Activated T-cell treated with anti-CD3 and anti-CD28 coated beads, Interleukin-2, amount 50 U/mL, for 4 hours (primary cell): ENCODE measurements at places on chromosomes 3 and 15. TPM values are rescaled to one million over a fixed set of nuclear protein-coding genes. Genes with fewer than 3 reads are reported as not detected.

DNA sequence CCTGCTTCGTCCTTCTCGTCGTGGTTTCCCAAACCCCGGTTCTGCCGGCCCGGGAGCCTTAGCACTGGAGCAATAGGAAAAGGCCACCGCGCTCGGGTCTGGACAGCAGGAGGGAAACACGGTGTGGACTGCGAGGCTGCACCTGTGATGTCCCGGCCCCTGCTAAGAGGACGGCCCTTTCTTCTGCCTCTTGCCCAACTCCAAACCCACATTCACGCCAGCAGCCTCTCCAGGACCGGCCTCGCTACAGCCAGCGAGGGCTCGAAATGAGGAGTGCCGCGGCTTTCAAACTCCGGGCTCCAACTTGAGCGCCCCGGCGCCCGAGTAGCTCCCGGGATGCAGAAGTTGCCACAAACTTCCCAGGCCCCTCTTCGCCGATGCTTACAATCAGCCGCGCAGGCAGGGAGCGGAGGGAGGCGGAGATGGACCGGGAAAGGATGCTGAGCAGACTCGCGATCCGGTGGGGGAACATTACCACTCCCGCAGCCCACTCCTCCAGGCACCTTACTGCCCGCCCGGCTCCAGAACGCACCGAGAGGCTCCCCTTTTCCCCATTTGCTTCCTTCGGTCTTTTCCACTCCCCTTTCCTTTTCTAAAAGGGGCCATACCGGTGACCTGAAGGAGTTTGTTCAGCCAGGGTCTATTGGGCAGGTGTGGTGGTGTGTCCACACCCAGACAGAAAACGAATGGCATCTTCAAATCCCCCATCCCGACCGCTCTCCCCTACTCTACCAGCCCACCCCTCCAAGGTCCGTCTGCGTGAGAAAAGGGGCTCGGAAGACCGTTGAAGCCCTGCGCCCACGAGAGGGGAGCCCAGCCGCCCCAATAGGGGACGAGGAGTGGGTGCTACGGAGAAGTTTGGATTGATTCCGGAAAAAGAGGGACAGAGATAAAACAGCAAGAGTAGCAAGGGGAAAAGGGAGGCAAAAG lies 18.8 kb upstream of the SATB1 start:
- DNase-seq, result peak; percentile 11

DNA sequence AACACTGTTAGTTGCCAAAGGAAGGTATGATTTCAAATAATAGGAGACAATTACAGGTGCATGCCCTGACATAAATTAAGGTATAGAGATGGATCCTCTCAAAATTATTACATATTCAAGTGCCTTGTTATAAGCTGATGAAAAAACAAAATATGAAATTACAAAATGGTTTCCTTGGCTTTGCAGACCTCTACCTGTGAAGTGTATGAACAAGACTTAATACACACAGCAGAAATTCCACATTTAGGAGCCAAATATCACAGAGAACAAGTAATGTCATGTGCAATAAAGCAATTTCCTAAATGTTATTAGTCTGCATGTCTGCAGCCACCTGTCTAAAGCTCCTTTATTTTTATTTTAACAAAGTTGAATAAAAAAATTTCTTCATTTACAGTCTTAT lies 151.5 kb downstream of the ALCAM start:
- DNase-seq, result no peak

DNA sequence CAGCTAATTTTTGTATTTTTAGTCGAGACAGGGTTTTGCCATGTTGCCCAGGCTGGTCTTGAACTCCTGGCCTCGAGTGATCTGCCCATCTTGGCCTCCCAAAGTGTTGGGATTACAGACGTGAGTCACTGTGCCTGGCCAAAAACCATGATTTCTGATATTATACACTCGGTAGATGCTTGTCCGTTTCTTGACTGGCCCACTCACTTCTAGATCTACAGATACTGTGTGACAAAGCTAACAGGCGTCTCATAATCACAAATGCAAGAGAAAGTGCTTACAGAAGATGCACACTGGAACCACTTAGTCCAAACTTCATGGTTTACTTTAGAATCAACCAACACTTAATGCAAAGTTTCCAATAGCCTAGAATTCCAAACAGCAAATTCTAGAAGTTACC lies 8.4 kb downstream of the PROK2 start:
- no peak for DNase-seq

DNA sequence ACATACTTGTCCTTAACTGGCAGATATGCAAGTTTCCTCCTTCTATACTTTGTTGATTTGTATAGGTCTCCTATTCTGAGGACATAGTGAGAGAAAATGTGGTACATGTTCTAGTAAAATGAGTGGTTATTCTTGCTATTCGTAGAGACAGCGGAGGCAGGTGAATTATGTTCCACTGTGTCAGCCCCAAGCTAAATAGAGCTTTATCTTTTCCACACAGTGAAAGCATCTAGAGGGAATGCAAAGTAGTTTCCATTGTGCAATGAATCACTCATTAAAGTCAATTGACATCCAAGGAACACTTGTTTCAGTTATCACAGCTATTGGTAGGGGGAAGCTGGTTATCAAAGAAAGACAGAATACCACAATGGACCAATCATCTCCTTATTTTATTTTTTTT lies 262.4 kb downstream of the NLGN1 start:
- DNase-seq, result no peak

GRCh38 chr3:196559826-196560225 lies 8.5 kb downstream of the WDR53 start:
- DNase-seq, result no peak

DNA sequence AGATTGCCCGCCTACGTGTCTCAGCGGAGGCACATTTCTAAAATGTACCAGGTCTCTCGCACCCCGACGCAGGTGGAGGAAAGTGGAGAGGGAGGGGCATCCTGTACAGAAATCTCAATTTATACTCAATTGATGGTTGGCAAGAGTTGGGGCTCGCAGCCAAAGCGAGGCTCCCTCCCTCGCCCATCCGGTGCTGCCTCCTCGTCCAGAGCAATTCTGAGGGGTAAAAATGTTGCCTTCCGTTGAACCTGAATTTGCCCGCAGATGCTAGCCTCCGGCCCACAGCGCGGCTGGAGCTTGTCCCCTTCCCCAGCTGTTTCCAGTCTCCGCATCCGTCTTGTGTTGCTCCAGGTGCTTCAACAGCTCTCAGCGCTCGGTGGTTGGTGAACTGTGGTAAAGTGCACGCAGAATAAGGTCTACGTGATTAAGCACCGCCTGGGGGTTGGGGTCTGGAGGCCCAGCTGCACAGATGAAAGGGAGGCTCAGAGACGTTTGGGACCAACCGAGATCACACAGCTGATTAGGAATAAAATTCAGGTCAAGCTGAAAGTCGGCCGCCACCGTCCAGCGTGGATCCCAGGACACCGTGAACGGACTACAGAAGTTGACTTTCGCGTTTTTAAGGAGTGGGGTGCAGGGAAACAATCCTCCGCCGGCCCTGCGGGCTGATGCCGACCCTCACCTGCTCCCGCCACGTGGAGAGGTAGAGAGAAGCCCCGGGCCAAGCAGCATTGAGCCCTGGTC lies 846 bp upstream of the POLG start:
- no peak for DNase-seq

DNA sequence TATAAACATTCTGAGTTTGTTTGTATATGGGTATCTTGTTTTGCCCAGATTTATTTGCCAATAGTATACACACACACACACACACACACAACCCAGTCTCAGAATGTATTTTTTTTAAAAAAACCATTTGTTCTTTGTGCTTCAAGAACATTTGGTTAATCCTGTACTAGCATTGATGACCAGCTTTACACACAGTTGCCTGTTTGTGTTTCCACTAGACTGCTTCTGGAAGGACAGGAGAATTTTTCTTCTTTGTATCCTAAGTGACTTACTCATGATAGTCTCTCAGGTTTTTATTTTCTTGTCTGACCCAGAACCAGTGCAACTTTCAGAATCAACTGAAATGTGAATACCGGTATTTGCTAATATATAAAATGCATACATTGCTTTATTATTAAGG lies 40.5 kb downstream of the U2SURP start:
- DNase-seq, result no peak

DNA sequence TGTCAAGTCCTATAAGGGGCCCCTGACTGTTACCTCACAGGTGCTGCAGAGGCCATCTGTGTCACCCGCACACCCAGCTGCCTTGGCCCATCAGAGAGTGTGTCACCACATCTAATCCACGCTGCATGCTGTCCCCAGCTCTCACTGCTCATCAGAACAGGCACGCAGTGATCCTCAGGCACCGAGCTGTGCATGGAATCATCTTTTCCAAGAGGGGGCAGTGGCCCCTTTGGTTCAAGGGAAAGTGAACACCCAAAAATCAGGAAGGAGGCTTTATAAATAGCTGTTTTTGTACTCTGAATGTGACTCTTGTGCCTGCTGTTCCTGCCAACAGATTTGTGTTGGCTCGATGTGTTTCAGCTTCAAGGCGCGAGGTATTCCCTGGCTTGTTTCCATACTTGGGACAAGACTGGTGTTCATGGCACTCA lies 110.3 kb upstream of the ETV5 start:
- no peak for DNase-seq

DNA sequence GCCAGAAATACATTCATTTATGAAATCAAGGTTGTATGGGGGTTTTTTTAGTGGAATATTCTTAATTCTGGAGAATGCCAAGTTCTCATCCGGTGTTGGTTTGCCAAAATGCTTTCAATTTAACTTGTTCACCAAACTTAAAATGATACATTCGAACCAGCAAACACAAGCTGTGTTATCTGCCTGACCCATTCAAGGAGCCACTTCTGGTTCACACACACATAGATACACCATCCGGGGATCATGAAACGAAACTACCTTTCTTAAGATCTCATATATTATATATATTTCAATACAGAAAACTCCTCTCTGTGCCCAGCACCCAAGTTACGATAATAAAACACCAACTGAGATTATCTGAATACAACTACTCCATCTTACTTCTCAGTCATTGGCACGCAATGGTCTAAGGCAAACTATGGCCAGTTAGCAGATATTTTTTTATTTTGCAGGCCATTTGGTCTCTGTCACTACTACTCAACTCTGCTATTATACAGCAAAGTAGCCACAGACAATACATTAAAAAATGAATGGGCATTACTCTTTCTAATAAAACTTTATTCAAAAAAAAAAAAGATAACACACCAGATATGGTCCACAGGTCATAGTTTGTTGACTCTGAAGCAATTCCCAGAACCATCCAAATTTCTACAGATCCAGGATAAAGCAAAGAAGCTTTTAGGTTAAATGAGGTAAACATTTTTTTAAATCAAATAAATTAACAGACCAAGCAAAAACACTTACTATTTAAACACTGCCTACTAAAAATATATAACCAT lies 89.6 kb downstream of the TBL1XR1 start:
- DNase-seq, result no peak

DNA sequence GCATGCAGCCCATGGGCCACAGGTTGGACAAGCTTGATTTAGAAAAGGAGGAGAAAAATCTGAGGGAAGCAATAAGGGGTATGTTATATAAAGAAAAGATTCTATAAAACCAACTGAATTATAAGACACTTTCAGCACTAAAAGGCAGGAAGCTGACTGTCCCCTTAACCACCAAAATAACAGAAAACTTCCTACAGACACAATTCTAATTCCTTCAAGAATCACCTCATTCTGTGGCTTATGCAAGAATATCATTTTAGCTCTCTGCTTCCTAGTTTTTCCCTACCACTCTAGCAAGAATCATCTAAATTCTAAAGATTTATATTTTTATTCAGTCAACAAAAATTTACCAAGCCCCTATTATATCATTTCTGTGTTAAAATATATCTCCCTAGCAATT lies 6.3 kb downstream of the STAG1 start:
- DNase-seq, result no peak

DNA sequence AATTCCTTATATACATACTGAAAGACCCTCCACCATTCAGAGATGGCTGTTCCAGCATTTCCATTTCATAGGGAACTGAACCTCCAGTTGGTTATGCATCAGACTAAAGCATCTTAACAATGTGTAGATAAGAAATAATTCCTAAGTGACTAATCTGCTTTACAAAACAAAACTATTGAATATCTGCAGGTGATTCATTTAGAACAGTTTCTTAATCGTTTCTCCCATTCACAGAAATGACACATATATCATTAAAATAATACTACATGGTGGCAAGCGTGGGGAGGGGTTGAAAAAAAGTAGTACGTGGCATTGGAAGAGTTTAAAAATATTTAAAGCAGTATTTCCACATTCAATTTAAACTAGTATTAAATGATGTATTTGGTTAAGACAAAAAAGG lies 19.5 kb downstream of the COPS2 start:
- no peak for DNase-seq

DNA sequence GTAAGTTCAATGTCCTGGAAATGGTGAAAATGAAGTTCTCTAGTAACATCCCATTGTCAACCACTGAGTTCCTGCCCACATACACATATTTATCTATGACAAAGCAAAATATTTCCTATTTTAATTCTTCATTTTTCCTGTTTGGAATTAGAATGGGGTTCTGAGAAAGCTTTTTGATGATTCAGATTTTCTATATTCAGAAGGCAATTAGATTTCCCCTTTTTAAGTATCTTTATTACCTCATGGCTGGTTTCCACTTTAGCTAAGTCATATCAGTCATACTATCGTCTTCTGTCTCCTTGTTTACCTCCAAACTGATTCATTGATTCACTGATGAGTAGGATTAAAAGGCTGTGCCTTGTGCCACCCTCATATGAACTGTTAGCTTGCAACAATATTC lies 17.9 kb downstream of the ETFA start:
- DNase-seq, result no peak

- DNase-seq, result no peak
These were observed 43.0 kb upstream of the MEIS2 start for GRCh38 chr15:37143351-37143750.

GRCh38 chr3:113589971-113590370 lies 57.6 kb downstream of the SIDT1 start:
- DNase-seq, result no peak

DNA sequence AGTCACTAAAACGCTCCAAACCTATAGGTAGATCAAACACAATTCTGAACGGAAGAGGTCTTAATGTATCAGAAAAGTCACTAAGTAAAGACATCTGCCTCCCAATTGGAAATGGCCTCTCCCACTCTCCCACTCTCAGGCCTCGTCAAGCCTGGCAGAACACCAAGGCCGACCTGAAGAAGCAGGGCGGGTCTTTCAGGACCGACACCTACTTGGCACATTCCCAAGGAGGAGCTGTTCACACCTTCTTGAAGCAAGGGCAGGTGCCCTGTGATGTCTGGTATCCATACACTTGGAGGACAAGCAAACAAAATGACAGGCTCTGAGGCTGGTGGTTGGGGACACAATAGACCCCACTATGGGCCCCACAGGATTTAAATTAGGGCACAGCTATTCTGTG lies 30.0 kb downstream of the XXYLT1 start:
- DNase-seq, result no peak

DNA sequence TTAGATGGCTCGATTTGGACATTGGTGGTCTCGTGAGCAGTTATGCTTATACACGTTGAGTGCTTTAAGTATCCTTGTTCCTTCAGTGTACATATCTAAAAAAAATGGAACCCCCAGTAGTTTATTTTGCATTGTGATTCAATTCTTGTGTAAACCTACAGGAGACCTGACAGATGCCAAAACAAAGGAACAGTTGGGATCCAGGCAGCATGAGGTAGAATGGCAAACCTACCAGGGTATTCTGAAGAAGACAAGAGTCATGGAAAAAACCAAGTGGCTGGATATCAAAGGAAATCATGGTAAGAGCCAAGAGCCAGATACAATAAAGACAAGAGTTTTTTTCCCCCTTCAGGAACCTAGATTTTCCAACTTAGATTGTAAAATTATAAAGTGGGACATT lies 2.0 kb downstream of the TMEM62 start:
- no peak for DNase-seq

GABRB3 gene
- total RNA-seq, result 0.23 TPM

LRRC31 gene
- not detected for total RNA-seq

CA12 gene
- total RNA-seq, result 0.14 TPM
